ENCODE measurements at places on chromosomes 1 and 21.

DNA sequence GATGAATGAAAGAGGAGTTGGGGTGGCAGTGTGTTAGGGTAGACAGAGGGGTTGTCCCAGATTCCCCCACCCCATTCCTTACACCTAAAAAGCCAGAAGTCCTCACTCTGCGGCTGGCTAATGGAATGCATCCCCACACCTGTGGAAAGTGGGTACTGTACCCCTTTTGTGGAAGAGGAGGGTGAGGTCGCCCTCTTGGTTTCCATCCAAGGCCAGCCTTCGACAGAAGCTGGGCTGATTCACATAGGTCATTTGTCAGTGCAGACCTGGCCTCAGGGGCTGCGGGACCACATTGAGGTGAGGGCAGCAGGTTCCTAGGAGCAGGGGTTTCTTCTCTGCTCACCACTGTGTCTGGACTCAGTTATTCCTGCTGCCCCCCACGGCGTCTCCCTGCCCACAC, 671.6 kb downstream of the MATN1 start:
- DNase-seq: no peak

DNA sequence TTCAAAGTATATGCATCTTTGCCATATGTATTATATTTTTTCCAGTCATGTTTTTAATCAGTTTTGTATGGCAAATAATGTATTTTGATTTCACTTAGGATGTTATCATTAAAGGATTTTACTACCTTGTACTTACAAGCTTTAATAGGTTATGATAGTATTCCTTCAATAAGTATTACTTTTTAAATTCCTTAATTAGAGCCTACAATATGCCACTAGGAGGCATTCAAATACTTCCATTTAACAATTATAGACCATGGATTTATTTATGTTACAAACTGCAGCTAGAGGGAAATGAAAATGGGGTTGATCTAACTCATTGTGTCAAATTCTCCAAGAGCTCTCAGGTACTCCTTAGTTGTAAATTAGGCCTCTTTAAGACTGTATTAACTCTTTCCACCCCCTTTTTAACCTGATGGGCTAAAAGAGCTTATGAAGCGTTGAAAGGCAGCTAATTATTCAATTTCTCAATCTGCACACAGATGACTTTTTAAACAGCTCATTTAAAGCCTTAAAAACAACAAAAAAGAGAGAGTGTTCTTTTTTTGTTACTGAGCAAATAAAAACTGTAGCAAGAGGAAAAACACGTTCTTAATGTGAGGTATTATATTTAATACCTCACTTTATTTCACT, 156.2 kb downstream of the DENND1B start:
- no peak for DNase-seq

DNA sequence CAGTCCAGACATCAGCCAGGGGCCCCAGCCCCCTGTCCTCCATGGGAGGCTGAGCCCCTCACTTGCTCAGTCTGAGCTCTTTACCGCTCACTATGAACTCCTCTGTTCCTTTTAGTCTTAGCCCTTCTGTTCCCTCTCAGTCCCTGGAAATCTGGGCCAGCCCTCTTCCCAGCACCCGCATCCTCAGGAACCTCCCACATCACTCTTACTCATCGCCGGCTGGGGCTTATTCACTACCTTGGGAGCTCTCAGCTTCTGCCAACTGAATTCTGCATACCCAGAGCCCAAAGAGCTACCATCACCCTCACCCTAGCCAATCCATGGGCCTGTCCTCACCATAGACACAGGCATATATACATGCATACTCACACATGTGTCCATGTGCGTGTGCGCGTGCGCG, 11.5 kb downstream of the KNCN start:
- no peak for DNase-seq

GRCh38 chr1:185207980-185208602, 51.1 kb downstream of the SWT1 start:
- no peak for DNase-seq

GRCh38 chr21:44571844-44572782, 1.4 kb upstream of the KRTAP10-4 start:
- DNase-seq: no peak

- DNase-seq: no peak
Observed at GRCh38 chr1:162756523-162756922, 34.0 kb upstream of the HSD17B7 start.

GRCh38 chr1:11339346-11340232, 66.6 kb downstream of the UBIAD1 start:
- DNase-seq: peak; percentile 80

DNA sequence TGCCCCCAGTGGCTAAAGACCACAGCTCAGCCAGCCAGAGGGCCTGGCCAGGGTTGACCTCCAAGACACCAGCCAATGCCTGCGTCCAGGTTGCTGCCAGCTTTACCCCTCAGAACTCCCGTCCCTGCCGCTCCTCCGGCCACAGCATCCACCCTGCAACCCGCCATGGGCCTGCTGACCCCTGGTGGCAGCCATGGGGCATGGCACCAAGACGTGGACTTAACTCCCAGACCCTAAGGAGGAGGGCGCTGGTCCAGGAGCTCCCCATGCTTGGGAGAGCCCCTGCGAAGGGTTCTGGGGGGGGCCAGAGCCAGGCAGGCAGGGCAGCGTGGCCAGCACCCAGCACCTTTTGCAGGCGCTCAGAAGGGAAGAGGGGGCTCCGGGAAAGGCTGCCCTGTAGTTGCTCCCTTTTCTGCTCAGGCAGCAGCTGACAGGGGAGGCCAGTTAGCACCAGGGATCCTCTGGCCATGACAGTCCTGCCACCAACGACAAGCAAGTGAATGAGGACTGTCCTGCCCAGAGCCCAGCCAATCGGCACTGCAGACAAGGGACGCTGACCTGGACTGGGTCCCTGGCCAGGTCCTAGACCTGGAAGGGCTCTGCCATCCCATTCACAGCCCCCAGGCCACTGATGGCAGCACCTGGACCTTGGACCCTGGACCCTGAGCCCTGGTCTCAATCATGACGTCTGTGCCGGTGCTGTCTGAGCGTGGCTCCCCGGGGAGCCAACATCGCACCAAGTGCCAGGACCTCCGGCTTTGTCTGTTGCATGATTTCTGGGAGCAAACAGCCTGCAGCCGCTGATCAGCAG, 246.2 kb downstream of the NPHP4 start:
- peak; percentile 68 for DNase-seq

GRCh38 chr1:6499296-6499695, 7.8 kb upstream of the PLEKHG5 start:
- DNase-seq: no peak

- peak; percentile 48 for DNase-seq
Observed at GRCh38 chr1:27416387-27417111, 24.1 kb downstream of the GPR3 start.

DNA sequence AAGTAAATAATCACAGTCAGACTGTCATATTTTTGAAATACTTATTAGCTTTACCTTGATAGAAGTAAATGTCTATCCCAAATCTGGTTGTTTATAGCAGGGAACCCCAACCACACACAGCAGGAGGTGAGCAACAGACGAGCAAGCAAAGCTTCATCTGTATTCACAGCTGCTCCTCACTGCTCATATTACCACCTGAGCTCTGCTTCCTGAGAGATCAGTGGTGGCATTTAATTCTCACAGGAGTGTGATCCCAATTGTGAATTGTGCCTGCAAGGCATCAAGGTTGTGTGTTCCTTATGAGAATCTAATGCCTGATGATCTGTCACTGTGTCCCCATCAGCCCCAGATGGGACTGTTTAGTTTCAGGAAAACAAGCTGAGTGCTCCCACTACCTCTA, 104.3 kb downstream of the GPATCH2 start:
- DNase-seq: no peak

- no peak for DNase-seq
Observed at GRCh38 chr1:157240495-157241184, 102.4 kb upstream of the ETV3 start.

- no peak for DNase-seq
Observed at GRCh38 chr21:37276377-37276776, 9.2 kb upstream of the VPS26C start.

DNA sequence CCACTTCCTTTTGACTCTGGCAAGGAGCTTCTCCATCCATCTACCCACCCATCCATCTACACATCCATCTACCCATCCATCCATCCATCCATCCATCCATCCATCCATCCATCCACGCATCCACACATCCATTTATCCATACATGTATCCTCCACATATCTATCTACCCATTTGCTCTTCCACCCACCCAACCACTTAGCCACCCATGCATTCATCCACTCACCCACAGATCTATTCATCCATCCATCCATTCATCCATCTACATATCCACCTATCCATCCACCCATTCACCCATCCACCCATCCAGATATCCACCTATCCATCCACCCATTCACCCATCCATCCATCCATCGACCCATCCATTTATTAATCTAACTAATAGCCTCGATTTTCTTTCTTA, 23.0 kb upstream of the KANK4 start:
- no peak for DNase-seq

DNA sequence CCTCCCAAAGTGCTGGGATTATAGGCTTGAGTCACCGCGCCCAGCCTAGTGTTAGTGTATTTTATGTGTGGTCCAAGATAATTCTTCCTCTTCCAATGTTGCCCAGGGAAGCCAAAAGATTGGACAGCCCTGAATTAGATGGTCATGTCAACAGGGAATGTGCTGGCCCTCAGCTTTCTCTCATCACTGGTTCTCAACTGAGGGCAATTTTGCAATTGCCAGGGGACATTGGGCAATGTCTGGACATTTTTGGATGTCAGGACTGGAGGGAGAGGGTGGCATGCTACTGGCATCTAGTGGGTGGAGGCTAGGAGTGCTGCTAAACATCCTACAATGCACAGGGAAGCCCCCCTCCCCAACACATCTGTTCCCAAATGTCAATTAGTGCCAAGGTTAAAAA, 95.0 kb downstream of the LAMC2 start:
- no peak for DNase-seq

Measured in BE2C (cell line).